ENCODE measurements at places on chromosomes 2 and 18.

DNA sequence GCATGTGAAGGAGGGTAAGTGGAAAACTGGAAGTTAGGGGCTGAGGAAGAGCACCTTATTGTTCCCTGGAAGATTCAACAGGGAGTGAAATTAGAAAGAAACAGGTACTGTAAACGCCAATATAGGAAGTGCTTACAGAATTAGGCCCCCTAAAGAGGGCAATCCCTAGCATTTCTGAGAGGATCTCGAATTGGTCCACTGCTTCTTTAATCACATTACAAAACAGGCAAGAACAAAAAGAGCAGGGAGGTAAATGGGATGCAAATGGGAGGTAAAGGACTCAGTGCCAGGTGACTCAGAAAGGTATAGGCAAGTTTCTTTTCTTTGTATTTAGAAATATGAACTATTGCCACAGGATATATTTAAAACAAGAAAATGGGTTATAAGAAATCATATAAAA lies 116.4 kb upstream of the FANCL start:
- DNase-seq = no peak

DNA sequence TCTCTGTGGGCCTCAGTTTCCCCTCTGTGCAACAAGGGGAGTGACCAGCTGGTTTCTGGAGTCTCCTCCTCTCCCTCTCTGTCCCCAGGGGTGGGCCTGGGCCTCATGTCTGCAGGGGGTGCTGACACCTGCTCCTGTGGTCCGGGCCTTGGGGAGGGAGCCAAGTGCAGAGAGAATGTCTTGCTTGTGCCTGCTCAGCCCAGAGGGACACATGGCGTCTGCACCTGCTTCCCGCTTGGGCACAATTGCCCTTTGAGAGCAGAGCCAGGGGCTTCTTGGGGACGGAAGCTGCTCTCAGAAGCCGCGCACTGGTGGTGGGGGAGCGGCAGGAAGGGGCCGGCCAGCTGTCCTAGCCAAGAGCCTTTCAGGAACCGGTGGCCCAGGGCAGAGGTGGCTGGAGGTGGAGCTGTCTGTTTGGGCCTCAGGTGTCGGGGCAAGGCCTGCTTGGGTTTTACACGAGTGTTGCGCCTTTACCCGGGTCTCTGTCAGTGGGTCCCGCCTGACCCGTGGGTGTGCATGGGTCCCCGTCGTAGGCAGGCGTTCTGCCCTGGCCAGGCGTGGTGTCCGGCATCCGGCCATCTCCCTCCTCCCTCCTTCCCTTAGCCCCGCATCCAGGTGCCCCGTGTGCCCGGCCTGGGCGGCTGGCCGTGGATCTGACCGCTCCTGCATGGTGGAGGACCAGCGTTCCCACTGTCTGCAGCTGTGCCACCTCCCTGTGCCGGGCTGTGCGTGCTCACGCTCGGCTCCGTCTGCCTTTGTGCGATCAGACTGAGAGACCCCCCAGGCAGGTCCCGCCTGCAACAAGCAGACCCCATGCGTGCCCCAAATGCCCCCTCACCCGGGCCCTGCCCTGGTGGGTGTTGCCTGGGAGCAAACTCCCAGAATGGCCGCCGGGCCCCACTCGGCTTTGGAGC lies 4.0 kb downstream of the NEU4 start:
- no peak for DNase-seq

GRCh38 chr2:88067189-88067588 lies 436 bp upstream of the SMYD1 start:
- DNase-seq = no peak

GRCh38 chr2:130754811-130755210 lies 529 bp upstream of the AMER3 start:
- no peak for DNase-seq

DNA sequence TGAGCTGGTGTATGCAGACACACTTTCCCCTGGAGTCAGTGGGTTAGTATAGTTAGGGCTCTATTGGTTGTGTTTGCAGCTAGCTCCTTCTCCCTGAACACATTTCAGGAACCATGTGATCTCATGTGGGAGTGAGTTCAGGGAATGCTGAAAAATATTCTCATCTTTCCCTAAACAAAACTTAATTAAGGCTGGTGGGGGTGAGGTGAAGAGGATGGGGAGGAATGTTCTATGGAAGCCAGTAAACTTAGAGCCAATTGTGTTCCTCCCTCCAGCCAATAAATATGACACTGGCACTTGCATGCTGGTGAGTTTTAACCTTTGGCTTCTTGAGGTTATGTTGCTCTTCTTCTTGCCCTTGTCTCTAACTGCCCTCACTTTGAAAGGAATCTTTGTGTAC lies 952 bp downstream of the MGAT5 start:
- DNase-seq = no peak

GRCh38 chr2:185802926-185803325 lies 64.3 kb downstream of the FSIP2 start:
- DNase-seq = no peak

Data from NCI-H510A treated with DMSO at 0.1 percent for 48 hours (cell line).